ENCODE measurements at places on chromosomes 13 and 19.

- no peak for DNase-seq
Observed at GRCh38 chr13:44746690-44747089, 170.6 kb upstream of the TSC22D1 start.

GRCh38 chr13:30824651-30825050 is 81.4 kb upstream of the MEDAG start:
- no peak for DNase-seq

- peak; percentile 71 for DNase-seq
Observed at GRCh38 chr19:3304871-3305423, 61.4 kb upstream of the NFIC start.

- no peak for DNase-seq
Observed at GRCh38 chr19:2278459-2279158, 3.4 kb downstream of the PEAK3 start.

- no peak for DNase-seq
Observed at GRCh38 chr13:34401696-34402095, 540.4 kb upstream of the NBEA start.

DNA sequence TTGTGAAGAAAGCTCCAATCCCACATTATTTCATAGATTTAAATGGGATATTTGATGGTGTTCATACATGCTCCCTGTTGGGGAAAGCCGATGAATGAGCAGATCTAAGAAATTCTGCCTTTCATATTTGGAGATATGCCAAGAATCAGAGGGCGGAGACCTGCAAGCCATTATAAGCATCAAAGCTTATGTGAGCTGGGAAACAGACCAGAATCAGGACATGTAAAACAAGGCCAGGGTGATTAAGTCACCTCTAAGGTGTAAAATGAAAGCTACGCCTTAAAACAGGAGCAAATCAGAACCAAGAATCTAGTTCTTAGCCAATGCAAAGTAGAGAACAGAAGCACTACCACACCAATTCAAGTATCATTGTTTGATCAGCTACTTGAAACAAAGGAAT is 392.4 kb downstream of the DCT start:
- no peak for DNase-seq

Measured in activated CD4-positive, alpha-beta T cell treated with anti-CD3 and anti-CD28 coated beads for 24 hours (primary cell).